ENCODE measurements at places on chromosomes 11 and 22. TPM values are rescaled to one million over a fixed set of nuclear protein-coding genes. Genes with fewer than 3 reads are reported as not detected.

Gene NPAT
- total RNA-seq, result 11.1 TPM

Gene CHST1
- 19.0 TPM for total RNA-seq

Gene PKNOX2
- total RNA-seq, result not detected

Gene MMP1
- total RNA-seq, result 664 TPM

Gene MOV10L1
- total RNA-seq, result 20.4 TPM

All from endothelial cell of coronary artery (primary cell).